Caki2 (cell line): ENCODE measurements at places on chromosomes 5 and 9. TPM values are rescaled to one million over a fixed set of nuclear protein-coding genes. Genes with fewer than 3 reads are reported as not detected.

Gene CARD6
- 0.06 TPM in 1 of 2 replicates, not detected in the other for total RNA-seq

Gene NR4A3
- not detected in 2 replicates for total RNA-seq

DNA sequence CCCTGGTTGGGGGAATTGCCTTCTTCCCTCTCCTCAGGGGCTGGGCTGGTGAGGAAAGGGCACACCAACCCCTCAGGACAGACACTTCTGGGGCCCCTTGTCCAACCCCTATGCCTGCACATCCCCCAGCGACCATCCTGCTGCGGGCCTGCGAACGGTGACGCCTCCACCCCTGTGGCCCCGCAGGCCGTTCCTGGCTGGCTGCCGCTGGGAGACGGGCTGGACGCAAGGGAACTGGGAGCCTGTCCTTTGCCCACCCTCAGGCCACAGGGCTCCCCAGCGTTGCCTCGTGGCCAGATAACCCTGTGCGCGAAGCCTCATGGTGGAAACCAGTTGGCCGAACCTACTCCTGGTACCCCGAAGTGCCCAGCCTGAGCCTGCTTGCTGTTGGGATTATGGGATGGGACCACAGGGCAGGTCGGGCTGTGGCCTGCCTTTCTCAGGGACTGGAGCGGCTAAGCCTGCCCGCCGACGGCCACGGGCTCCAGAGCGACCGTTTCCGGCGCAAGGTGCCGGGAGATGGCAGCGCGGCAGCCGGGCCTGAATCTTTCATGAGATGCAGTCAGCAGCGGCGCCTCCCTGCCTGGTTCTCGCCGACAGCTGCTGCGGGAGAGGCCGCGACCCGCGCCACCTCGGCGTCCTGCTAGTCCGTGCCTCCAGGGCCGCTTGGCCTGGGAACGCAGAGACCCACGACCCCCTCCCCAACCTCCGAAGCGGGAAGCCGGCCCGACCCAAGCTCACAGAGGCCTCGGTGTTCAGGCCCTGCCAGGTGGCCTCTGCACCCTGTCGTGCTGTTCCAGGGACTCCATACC lies 6.5 kb upstream of the PITX1 start:
- DNase-seq: no peak

DNA sequence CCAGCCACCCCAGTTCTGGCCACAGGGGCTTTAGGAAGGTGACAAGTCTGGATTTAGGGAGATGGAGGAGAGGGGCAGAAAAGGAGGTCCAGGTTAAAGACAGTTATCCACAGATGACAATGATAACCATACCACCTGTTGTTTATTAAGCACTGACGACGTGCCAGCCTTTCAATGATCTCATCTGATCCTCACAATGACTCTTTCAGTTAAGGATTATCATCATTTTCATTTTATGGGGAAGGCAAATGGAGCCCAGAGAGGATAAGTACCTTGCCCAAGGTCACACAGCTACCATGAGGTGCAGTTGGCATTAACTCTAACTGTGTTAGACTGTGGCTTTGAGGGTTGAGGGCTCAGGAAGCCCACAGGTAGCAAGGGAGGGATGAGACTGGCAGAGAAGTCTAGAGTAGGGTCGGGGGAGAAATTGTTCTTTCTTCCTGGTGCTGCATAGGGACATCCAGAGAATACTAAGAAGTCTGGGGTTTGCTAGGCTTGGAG lies 21.5 kb upstream of the JADE2 start:
- DNase-seq: no peak
